ENCODE measurements at places on chromosomes 3 and 15.

- DNase-seq: no peak
Measured at GRCh38 chr3:125059488-125060245, 3.9 kb upstream of the HEG1 start.

DNA sequence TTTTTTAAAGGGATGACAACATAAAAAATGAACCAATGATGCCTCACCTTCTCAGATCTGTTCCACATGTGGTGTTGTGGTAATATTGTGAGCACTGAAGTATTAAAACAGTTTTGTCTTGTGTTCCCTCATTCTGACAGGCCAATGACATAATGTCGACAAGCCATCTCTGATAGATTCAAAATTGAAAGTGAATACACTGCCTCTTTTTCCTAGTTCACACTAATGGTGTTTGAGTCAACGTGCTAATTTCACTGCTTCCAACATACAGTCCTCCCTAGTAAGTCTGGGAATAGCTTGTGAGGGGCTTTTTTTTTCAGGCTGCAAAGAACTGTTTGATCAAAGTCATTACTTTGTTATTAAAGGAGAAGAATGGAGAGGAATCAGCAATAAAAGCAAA is 82.8 kb downstream of the ROBO2 start:
- DNase-seq: no peak

DNA sequence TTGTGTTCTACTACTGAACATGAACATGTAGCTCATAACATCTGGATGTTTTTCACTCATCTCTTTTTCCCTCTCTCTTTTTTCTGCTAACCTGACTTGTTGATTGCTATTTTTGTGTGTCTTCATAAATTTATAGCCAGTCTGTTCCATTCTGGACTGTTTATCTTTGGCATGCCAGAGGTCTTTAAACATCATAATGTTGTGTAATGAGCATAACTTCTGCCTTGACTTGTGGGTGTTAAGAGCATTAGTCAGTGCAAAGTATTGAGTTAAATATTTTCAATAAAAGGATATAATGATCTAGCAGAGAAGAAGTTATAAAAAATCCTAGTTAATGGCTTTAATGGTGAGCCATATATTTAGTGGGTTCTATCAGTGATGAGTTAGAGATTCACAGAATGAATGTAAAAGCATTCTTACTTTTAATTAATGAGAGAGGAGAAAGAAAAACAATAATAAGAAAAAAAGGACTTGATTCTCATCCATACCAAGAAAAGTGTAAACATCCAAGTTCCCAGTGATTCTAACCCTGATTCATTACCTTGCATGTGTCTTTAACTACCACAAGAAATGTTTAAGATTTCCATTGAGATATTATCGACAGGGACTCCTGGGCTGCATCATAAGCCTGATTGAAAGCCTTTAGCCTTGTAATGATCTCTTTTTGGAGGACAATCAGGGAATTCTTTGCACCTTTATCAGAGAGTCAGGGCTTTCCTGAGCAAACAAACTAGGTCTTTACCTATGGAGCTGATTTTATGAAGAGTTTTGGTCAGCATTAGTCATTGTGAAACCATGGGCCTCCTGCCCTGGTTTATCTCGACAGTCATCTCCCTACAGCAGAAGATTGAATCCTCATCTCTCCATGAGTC is 22.9 kb downstream of the MITF start:
- no peak for DNase-seq

GRCh38 chr3:36923523-36923943 is 21.3 kb downstream of the TRANK1 start:
- DNase-seq: no peak

GRCh38 chr3:47985381-47985780 is 30.8 kb downstream of the MAP4 start:
- no peak for DNase-seq

- DNase-seq: no peak
Measured at GRCh38 chr3:169029674-169030285, 633.7 kb downstream of the MECOM start.

GRCh38 chr15:63605816-63606215 is 8.6 kb downstream of the FBXL22 start:
- no peak for DNase-seq

- DNase-seq: no peak
Measured at GRCh38 chr15:64161688-64162477, 939 bp downstream of the PPIB start.

- DNase-seq: no peak
Measured at GRCh38 chr15:34241376-34242330, 16.8 kb downstream of the EMC4 start.

DNA sequence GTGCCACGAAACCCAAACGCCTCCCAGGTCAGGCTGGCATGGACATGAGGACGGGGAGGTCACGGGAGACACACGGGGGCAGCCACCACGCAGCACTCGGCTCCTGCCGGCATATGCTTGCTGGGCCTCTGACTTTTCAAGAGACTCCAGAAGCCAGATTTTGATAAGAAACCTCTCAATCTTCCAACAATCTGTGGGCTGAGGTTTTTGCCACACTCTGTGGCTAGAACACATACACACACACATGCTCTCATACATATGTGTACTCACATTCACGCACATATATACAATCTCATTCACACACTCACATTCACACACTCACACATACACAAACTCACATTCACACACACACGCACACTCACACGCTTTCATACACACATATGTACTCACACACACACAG is 86.7 kb upstream of the LINGO1 start:
- DNase-seq: peak; percentile 17

DNA sequence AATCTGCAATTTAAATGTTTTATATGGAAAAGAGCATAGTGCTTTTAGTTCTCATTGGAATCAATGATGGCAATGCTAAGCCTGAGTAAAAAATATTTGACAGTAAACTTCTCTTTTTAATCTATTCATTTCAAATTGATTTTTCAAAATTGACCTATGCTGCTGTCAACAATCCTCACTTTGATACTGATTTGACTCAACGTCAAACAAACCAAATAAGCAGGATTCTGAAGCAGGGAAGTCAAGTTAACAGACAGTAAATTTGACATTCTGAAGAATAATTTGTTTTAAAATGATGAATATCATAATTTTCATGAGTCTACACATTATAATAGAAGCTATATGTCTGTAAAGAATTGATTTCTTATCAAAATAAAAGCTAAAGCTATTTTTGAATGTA is 1053.1 kb downstream of the DIPK2A start:
- no peak for DNase-seq

DNA sequence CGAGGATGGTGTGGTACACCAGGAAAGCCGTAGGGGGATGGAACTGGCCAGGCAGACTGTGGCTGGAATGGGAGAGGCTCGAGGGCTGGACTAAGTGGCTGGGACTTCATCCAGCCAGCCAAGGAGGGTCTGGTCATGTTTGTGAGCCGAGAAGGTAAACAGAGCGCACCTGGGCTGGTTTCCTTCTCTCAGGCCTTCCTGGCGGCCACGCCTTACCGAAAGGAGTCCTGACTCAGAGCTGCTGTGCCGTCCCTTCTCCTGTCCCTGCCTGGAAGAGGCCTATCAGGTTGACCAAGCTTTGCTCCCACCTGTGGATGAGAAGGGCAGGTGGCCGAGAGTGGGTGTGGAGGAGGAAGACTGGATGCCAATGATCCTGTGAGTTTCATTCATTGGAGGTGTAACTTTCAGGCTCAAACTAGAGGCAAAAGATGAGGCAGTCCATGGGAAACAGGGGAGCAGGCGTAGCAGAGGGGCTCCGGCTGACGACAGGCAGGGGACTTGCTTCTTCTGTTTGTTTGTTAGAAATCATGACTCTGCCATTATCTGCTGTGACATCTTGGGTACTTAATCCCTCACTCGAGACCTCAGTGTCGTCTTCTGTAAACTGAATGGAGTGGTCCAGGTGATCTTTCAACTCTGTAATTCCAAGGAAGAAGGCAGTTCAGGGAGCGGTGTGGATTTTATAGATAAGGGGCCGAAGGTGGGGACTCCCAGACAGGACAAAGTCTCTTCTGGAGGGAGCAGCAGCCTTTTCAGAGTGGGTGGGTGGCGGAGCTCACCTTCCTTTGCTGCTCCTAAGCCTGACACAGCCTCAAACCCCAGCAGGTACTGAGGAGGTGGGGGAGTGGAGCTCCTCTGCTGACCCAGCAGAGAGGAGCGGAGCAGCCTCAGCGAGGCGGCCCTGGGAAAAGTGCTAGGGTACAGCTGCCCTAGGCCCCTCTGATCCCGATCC is 71.8 kb upstream of the GATM start:
- DNase-seq: no peak

DNA sequence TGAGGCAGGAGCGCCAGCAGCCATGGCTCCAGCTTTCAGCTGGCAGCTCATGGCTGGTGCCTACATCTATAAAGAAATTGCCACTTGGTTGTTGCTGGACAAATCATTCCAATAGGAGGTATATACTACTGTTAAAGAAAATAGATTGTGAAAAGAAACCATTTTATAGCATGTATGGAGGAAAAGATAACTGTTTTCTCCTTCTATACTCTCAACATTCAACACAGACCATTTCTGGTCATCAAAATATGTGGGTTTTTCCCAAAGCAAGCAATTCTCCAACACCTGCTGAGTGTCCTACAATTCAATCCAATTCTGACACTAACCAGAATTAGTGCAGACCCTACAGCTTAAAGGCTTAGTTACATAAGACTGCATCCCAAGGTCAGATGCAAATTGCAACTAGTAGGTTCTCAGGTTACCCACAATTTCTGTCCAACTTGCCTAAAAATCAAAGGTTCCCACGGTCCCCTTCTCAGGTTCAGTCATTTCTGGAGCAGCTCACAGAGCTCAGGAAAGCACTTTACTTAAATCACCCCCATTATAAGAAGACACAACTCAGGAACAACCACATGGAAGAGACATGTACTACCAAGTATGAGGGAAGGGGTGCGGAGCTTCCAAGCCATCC is 42.4 kb upstream of the STRIT1 start:
- no peak for DNase-seq

DNA sequence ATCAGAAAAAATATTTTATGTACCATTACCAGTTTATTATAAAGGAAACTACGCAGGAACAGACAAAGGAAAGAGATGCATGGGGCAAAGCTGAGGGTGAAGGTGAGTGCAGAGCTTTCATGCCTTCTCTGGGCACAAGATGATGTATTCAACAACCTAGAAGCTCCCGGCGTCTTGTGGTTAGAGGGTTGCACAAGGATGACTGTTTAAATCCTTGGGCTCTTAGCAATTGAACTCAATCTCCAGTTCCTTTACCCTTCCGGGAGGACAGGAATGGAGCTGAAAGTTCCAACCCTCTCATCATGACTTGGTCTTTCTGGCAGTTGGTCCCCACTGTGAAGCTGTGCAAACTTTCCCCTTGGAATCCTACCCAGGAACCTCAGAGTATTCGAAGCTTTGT is 542.0 kb downstream of the EPHA3 start:
- no peak for DNase-seq

GRCh38 chr3:73609655-73610054 is 15.1 kb downstream of the PDZRN3 start:
- no peak for DNase-seq

- DNase-seq: no peak
Measured at GRCh38 chr3:191958980-191959671, 498.2 kb downstream of the PYDC2 start.

DNA sequence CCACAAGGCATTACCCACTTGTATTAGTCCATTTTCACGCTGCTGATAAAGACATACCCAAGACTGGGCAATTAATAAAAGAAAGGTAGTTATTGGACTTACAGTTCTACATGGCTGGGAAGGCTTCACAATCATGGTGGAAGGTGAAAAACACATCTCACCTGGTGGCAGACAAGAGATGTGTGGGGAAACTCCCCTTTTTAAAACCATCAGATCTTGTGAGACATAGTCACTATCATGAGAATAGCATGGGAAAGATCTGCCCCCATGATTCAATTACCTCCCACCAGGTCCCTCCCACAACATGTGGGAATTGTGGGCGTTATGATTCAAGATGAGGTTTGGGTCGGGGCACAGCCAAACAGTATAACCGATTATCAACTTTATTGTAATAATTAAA is 17.0 kb upstream of the CMC1 start:
- DNase-seq: no peak

GRCh38 chr3:120753810-120754209 is 11.3 kb downstream of the GTF2E1 start:
- no peak for DNase-seq

- no peak for DNase-seq
Measured at GRCh38 chr3:8575364-8576104, 69.1 kb downstream of the SSUH2 start.

DNA sequence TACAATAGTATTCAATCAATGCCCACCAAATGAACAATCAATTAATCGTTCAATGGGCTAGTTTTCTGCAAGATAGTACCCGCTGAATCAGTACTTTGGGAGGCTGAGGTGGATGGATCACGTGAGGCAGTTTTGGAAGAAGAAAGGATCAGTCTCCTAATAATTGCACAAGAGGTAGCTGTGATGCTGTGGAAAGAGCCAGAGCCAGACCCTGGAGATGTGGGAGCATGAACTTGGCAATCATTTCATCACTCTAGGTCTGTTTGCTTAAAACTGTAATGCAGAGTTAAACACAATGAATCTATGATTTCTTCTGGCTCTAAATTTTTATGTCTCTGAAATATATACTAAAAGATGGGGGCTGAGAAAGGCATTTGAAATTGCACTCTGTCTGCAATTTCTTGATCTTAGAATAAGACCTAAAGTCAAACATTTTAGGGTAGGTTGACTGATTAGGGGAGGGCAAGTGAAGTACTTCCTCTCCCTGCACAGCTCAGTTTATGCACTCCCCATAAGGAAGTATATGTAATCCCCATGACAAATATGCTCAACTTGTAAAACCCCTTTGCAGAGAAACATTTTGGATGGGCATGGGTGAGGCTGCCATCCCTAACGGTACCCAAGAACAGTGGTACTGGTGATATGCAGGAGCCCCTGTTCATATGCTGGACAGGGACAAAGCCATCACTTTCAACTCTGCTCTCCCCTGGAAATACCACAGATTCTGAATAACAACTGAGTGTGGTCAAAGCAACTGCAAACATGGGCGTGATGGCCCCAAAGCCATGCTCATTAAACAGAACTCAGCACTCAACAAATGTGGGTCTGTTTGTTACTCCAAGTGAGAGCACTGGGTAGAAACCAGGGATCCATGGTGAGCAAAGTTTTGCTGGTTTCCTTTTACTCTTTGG is 28.6 kb upstream of the SPATA12 start:
- no peak for DNase-seq

DNA sequence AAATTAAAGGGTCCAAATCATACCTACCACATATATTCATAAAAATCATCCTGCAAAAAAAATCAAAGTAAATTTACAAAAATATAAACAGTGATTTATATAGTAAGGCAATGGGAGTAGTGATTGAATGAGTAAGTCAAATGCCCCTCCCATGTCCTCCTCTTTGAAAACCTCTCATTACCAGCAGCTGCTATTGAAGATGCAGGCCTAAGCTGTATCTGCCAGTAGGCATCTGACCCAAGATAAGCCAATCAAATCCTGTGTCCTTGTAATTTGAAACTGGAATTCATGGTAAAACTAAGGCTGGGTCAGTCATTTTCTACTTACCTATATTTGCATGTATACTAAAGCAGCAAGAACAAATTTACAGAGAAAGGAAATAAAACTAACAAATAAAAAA is 60.4 kb upstream of the POU1F1 start:
- DNase-seq: peak; percentile 33

Measured in NCI-H524 (cell line).